Activated CD4-positive, alpha-beta T cell treated with anti-CD3 and anti-CD28 coated beads, Interleukin-2, amount 50 U/mL, for 4 hours (primary cell): ENCODE measurements at places on chromosomes 5 and 9.

DNA sequence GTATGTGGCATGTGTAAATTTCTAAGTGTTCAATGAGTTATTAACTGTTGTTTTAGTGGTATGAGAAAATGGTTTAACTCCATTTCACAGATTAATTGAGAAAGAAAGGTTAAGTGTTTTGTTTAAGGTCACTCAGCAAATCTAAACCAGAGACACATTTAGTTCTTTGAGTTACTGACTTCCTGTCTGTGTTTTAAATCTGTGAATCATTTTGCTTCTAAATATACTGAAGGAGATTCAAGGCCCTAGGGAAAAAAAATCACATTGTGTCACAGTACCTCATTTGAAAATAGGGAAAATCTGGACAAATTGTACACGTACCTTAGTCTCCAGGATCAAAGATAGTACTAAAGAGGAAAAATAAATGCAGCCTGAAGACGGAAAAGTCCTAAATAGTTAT lies 368.2 kb downstream of the TMEM161B start:
- DNase-seq, result no peak

GRCh38 chr5:87671146-87671545 lies 258.4 kb upstream of the CCNH start:
- DNase-seq, result no peak

DNA sequence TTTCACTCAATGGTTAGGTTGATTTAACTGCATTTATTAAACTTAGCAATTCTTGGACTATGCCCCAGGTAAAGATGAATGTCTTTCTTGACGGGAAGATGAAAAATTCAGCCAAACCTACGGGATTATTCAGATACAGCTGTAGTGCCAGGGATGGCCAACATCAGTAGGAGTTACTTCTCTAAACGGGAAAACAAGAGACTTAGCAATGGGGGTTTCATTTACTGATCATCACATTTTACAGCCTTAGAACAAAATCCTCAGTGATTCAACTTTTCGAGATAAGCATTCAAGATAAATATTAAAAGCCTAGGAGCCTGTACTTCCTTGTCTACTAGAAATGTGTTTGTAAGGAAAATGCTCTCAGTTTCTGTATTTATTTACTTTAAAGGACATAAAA lies 46.1 kb downstream of the S1PR3 start:
- no peak for DNase-seq

DNA sequence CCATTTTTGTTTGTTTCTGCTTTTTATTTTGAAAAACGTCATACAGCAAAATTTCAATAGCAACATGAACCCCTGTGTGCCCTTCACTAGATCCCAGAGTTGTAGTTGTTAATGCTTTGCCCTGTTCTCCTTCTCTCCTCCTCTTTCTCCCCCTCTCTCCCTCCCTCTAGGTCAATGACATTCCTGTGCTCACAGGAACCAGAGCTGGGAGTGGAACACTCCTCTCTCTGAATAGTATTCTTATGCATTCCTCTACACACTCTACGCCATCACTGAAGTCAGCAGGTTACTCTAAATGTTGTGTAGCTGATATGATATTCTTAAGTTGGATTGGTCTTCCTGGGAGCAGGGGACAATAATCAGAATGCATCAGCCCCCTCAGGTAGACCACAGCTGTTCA lies 243.4 kb downstream of the SYK start:
- no peak for DNase-seq

- DNase-seq, result no peak
Observed at GRCh38 chr9:137178939-137179630, 7.2 kb upstream of the TMEM210 start.
